ENCODE measurements at places on chromosomes 6 and 20.

DNA sequence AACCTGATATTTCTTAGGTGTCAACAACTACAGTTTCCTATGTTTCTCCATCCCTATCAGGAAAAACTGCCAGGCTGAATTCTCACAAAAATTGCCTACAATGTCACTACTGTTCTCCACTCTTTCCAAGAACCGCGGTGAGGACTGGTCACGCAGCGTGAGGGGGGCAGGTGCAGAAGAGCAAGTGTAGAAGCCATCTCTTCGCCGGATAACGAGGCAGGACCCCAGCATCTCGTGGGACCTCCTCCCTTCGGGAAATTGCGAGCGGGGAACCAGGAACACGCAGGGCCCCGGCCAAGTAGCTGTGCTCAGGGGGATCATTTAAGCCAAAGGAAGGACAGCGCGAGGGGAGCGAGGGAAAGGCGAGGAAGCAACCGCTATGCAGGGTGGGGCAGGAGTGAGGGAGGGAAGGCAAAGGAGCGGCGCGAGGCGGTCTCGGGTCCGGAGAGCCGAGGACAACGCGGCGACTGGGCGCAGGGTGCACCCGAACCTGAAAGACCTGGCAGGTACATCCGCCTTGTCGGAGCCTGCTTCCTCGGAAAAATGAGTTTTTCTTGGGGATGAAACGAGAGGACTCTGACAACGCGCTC, 559 bp downstream of the APMAP start:
- DNase-seq, result no peak

DNA sequence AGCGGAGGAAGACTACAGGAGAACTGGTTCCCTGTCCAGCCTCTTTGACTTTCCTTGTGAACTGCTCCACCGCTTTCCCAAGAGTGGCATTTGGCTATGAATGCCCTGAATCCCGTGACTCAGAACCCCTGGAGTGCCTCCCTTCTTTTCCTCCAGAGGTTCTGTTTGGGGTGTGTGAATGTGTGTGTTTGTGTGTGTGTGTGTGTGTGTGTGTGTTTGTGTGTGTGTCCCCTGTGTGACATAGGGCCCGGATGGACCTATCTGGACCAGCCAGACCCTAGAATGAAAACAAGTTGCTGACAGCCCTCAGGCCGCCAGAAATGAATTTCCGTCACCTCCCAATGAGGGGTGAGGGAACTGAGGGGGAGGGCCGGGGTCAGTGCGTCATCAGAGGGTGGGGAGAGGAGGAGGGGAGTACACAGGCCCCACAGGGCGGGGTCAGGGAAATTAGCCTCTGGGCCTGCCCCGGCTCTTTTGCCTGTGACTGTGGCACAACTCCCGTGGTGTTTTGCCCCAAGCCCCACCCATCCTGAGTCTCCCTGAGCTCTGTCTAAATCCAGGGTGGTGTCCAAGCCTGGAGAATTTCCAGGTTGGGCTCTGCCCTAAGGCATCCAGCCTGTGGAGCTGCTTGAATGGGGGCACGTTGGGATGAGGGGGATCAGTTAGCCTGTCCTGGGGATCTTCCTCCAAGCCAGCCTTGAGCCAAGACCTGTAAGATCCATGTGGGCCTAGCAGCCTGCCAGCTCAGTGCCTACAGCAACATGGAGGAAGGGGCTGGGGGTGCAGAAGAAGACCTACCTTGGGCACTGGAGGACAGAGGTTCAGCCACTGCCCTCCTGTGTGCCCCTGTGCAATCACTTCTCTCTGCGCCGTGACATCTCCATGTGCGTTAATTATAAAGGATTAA, 15.2 kb upstream of the MRPS18A start:
- no peak for DNase-seq

DNA sequence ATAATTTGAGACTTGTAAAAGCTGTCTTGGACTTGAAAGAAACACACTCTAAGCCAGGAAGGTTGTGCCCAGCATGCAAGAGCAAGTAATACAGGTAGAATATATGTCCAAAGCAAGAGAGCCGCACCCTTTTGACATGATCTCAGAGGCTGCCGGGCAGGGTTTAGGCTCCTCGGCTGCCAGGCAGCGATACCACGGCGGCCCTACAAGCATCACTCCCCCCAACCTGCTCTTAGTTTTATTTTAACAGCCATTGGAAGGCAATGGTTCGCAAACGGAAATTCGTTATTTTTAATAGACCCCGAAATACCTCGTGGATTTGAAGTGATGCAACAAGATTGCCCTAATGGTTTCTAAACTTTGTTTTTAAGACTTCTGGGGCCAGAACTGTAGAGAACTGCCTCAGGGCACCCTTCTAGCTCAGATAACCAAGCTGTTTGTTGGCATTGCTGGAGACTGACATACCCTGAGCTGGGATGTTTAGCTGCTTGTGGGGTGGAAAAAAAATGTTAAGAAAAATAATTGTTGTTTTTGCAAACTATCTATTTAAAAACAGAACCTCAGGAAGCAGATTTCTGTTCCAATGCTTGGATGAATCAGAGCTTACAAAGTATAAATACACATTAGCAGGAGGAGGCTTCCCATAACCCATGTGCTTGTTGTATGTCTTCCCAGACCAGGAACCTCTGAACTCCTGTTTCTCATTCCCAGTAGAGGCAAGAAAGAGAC, 39.0 kb downstream of the JAG1 start:
- DNase-seq, result no peak

DNA sequence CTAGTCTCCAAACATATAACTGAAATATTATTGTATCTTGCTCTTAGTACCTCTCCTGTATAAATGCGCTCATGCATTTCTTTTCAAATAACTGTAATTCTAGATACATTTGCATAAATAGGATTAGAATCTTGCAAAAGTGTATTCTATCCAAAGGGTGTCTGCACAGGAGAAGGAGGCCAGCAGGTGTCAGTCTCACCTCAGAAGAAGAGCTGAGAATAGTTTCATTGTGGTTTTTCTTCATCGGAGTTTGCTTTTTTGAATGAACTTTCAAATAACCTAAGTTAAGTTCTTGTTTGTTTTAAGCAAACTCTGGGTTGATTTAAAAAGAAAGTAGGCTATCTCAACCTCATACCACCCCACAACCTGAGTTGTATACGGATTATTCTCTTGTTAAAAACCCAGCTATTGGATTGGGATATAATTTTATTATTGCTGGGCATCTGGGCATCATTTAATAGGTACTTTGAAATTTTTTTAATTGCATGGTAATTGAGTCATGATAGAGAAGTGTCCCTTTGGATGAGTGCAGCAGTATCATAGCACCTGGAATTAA, 125.0 kb upstream of the MLIP start:
- no peak for DNase-seq

DNA sequence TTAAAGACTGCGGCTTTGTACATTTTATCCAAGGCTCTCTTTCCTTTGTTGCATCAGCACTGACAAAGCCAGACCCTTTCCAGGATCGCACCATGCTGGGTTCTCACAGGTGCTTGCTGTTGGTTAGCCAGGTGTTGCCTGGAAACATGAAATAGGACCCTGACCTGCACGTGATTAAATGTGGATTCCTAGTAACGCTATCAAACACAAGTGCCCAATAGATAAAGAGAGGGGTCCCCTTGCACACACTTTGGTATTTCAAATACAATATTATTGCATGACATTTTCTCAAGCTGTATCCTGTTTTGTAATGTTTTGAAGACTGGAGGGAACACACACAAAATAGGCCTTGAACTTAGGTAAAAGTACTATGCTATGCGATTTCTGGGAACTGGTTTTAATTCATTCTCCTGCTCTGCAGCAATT, 73.3 kb downstream of the AKAP12 start:
- DNase-seq, result no peak

GRCh38 chr6:39328066-39328465, 5.6 kb upstream of the KCNK16 start:
- no peak for DNase-seq

GRCh38 chr6:160226118-160226591, 32.5 kb downstream of the SLC22A2 start:
- no peak for DNase-seq

GRCh38 chr20:8547035-8547650, 415.1 kb downstream of the PLCB1 start:
- DNase-seq, result no peak

DNA sequence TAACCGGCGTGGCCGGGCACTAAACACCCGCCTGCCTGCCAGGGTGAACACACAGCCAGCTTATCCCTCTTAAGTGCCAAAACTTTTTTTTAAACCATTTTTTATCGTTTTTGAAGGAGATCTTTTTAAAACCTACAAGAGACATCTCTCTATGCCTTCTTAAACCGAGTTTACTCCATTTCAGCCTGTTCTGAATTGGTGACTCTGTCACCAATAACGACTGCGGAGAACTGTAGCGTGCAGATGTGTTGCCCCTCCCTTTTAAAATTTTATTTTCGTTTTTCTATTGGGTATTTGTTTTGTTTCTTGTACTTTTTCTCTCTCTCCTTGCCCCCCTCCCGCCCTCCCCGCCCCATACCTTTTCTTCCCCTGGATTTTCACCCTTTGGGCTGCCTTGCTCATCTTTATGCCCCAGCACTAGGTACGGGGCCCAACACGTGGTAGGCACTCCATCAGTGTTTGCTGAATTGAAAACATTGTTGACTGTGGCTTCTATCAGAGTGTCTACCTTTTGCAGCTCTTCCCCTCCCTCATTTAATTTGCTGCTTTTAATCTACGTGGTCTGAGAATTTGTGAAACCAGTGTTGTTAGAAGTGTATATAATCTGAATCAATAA, 1.5 kb downstream of the ZCCHC3 start:
- no peak for DNase-seq

GRCh38 chr20:33840759-33841435, 29.7 kb downstream of the CHMP4B start:
- no peak for DNase-seq

DNA sequence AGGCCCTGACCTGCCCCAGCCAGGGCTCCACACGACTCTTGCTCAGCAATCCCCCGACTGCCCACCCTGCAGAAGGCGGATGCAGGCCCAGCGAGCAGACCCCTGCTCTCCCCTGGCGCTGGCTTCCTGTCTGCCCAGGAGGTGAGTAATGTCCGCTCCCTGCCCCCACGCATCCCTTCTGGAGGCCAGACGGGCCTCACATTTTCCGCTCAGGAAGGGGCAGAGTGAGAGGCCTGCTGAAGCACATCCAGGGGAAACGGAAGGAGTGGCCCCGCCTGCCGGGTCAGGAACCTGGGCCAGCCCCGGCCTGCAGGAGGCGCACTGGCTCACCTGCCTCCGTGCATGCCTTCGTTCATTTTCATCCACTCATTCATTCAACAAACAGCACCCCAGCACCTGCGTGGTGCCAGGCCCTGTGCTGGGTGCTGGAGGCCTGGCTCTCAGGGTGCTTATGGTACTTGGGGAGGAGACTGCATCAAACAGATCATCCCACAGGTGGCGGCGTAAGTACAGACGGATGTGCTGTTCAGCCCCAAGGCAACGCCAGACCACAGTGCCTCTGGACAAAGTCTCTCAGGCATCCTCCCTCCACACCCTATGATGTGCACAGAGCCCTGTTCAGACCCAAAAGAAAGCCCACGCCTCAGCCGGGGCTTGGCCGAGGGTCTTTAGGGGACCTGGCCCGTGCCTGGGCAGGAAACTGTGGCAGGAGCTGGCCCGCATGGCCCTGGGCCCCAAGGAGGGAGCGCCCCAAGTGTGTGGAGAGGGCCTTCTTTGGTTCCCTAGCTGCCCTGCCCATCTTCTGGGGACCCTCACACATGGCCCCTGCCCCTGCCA, 112.1 kb downstream of the ASXL1 start:
- no peak for DNase-seq

DNA sequence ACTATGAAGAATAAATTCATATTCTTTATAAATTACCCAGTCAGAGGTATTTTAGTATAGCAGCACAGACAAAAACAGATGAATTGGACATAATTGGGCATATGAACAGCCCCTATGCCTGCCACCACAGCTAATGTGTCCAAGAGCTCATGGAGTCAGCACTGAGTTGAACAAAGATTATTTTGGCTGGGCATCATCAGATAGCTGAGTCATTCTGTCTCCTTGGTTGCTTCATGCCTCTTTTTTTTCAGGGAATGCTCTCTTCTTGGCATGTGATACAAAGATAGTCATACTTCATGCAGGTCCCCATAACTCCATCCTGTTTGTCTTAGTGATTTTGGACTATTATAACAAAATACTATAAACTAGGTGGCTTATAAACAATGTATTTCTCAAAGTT, 275.6 kb downstream of the TENT5A start:
- DNase-seq, result no peak

GRCh38 chr6:31321005-31321707, 35.8 kb downstream of the HLA-B start:
- DNase-seq, result no peak

DNA sequence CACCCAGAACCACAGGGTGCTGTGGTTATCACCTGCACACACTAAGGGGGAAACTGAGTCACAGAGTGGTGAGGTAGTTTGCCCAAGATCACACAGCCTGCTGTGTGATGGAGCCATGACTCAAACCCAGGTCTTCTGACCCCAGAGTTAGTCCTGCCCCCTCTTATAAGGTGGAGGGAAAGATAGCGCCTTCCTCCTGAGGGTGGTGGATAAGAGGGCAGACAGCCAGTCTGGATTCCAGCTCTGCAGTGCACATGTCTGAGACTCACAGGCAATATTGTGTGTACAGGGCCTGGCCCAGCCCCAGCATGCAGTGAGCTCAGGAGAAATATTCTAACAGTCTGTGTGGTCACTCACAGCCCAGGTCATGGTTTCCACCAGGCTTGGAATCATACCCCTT, 393.7 kb downstream of the CDH4 start:
- no peak for DNase-seq

DNA sequence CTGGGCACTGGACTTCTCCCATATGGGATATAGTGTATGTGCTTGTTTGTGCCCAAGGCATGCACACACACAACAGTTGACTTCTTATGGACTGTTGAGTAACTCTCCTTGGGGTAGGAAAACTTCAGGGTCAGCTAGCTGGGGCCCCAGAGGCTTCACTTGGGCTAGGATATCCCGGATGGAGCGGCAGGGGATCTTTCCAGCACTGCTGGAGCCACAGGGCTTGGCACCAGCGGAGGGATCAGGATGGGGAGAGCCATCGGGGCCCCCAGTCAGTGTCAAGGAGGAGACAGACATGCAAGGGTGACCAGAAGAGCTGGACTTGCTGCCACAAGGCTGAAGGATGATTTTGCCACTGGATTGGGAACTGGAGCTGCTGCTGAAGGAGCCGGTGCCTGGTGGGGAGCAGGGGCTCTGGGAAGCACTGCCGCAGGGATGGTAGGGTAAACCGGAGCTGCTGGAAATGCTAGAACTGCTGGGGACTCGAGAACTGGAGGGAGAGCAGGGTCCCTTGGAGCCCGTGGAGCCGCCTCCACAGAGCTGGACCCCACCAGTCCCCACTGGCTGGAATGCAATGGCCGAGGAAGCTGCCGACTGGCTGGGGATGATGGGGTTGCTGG, 1.5 kb downstream of the PSORS1C1 start:
- no peak for DNase-seq

DNA sequence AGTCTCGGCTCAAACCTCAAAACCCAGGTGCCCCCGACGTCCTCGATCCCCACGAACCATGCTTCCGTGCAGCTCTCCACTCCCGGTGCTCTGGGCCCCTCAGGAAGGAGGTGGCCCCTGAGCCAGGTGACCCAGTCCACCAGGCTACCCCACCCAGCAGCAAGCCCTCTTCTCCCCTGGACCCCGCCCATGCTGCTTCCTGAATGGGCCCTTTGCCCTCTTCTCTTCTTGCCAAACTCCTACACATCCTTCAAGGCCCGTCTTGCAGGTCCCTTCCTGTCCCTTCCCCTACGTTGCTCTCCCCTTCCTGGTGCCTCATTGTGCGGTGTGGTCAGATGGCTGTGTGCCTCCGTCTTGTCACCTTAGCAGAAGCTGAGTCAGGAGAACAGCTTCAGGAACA, 3.4 kb upstream of the GATA5 start:
- DNase-seq, result no peak

- no peak for DNase-seq
Measured at GRCh38 chr20:17749978-17750721, 50.4 kb downstream of the BANF2 start.

Measured in stimulated activated CD8-positive, alpha-beta memory T cell treated with anti-CD3 and anti-CD28 coated beads, Interleukin-4, amount 100 ng/mL, for 4 hours (primary cell).